Naive thymus-derived CD8-positive, alpha-beta T cell (primary cell): ENCODE measurements at places on chromosomes 7 and 10.

- DNase-seq: no peak
These were observed 243.7 kb upstream of the BMPER start for GRCh38 chr7:33661430-33662160.

- no peak for DNase-seq
These were observed 70.4 kb downstream of the MGAM2 start for GRCh38 chr7:142181966-142182365.

GRCh38 chr7:81676813-81677212, 93.0 kb downstream of the HGF start:
- no peak for DNase-seq

GRCh38 chr10:127576051-127576450, 26.9 kb downstream of the NPS start:
- no peak for DNase-seq

DNA sequence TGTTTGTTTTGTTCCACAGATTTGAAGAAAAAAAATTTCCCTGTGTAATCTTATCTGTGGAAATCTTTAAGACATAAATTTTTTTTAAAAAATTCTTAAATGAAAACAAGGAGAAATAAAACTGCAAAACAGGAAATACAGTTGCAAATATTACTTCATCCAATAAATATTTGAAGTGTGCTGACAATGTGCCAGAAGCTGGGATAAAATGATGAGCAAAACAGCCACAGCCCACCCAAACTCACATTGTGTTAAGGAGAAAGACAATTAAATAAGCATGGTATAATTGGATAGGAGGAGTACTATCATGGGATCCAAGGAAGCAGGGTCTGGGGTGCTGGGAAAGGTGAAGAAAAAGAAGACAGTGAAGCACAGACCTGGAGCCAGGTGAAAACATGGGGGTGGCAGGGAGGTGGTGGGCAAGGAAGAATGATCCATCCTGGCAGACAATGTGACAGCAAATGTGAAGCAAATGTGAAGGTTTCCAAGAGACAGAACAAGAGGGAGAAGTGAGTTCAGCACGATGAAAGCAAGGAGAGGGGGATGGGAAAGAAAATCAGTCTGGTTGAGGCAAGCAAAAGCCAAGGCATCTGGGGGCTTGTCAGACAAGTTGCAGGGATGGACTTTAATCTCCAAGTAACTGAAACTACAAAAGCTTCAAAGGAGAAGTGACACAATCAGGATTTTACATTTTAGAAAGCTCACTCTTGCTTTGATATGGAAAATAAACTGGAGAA, 135.9 kb downstream of the HIBADH start:
- DNase-seq: no peak

DNA sequence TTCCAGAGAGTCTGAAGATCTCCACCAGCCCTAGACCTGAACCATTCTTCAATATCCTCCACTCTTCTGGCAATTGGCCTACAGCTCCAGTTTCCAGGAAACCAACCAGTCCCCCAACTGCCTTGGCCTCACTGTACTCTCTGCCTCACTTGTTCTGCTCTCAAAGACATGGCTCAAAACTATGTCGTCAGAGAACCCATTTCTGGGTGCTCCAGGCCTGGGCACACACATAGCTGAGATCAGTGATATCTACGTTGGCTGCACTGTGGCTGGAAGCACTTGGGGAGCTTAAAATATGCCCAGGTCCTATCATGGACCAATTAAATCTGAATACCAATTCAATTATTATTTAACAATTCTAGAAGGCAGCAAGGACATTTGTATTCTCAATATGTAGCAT, 93.1 kb downstream of the COBL start:
- DNase-seq: no peak

- no peak for DNase-seq
These were observed 11.0 kb downstream of the PYROXD2 start for GRCh38 chr10:98403812-98404504.

GRCh38 chr7:131961054-131961680, 404.7 kb upstream of the PODXL start:
- no peak for DNase-seq

- no peak for DNase-seq
These were observed 177.0 kb downstream of the ST7 start for GRCh38 chr7:117130262-117130661.

DNA sequence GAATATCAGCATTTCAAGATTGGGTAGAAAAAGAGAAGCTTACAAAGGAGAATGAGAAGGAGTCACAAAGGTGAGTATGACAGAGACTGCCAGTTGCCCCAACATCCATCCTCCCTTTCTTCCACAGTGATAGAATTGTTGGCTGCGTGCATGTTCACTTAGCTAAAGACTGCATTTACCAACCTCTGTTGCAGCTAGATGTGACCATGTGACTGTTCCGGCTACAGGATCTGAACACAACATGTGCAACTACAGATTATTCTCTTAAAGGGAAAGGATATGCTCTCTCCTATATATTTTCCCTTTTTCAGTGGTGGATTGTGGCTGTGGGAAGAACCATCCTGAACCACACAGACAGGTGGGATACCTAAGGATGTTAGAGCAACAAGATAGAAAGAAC, 60.5 kb upstream of the ZNRF2 start:
- no peak for DNase-seq

DNA sequence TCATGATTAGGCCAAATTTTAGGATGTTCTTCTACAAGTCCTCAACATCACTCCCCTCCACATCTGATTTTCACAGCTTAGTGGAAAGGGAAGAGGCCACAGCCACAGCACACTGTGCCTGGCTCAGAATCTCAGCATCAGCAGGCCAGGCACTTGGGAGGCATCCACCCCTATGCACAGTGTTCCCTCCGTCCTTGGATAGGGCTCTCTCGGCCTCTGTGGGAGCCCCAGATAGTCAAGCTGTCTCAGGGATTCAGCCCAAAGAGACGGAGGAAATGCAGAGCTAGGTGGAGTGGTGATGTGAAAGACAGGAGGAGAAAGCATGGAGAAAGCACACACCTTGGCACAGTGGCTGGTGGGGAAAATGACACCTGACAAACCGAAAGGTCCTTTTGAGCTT, 1.3 kb downstream of the RBP4 start:
- DNase-seq: no peak

DNA sequence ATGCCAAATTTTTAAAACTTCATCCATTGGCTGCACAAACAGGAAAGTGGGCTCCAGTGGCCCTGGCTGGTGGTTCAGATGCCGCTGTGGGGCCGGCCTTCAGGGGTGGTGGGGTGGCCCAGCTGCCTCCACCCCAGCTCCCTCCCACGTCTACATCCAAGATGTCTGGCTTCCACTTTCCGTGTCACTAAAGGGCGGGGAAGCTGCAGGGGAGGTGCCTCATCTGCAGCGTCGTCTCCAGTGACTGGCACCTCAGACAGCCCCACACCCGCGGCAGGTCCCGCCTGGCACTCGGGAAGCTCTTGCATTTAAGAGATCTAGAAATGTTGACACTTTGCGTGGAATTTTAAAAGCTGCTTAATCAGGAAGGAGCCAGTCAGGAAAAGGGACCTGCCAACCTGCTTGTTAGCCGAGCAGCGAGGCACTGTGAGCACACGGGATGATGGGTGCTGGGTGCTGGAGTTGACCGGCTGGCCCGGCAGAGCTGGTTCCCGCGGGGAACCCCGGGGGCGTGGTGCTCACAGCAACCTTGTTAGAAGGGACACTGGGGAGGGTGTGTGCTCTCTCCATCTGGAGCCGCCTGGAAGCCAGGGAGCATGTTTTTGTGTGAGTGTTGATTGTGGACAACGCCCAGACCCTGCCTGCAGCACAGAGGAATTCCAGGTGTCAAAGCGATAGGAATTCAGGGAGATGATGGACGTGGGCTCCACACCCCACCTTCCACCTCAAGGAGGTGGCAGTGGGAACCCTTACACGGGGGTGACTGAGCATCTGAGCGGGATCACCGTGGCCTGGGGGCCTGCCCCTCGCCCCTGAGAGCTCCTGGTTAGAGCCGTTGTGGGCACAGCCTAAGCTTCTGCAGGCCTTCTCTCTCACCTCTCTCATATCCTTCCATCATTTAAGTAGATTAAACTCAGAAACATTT, 320.5 kb downstream of the PTPRN2 start:
- no peak for DNase-seq

- no peak for DNase-seq
These were observed 435.3 kb downstream of the GATA3 start for GRCh38 chr10:8489823-8490222.

DNA sequence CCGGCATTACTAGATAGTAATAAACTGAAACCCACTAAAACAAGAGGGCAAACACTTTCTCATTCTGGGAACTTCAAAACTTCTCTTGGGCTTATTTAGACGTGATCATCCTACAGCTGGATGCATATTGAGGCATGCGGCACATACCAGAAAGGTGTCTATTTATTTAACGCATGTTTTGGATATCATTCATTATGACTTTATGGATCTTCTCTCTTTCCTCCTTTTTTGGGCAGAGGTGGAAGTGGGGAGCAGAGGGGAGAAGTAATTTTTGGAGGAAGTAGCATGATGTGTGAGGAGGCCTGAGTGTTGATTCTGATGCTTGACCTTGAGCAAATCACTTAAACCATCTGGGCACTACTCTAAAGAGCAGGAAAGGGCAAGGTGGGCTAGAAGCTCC, 270.6 kb downstream of the TRIL start:
- no peak for DNase-seq

DNA sequence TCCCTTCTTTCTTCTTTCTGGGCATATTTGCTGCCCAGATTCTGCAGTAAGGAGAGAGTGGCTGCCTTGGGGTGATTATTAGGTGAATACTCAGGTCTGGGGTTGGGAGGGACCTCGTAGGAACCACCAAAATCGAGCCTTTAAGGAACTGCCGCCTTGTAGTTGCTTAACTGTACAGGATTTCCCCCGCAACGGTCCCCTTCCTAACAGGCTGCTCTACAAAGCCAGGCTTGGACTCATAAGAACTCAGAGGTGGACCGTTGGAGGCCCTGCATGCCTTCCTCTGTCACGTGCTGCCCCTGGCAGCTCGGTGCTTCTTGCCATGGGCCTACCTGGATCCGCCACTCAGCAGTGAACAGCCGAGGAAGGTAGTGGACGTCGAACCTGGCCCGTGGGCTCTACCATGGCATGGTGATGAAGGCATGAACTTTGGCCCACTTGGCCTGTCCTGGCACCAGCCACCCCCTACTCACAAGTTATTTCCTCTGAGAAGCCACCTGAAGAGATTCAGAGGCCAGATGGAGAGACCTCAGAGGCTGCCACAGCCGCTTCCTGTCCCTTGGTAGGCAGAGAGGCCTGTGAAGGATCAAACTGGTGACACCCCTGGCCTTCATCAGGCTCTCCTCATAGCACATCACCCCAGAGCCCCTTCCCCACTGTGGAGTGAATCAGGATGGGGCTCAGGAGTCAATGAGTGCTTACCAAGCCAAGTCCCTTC, 54.6 kb downstream of the NOD1 start:
- DNase-seq: no peak

- DNase-seq: peak; percentile 11
These were observed 99.1 kb downstream of the ZNF680 start for GRCh38 chr7:64463636-64464375.

- DNase-seq: no peak
These were observed 4.0 kb downstream of the HDAC9 start for GRCh38 chr7:18499407-18500177.

GRCh38 chr10:91974960-91975359, 51.4 kb downstream of the BTAF1 start:
- DNase-seq: no peak

GRCh38 chr10:70499836-70500167, 21.2 kb downstream of the PALD1 start:
- DNase-seq: no peak

DNA sequence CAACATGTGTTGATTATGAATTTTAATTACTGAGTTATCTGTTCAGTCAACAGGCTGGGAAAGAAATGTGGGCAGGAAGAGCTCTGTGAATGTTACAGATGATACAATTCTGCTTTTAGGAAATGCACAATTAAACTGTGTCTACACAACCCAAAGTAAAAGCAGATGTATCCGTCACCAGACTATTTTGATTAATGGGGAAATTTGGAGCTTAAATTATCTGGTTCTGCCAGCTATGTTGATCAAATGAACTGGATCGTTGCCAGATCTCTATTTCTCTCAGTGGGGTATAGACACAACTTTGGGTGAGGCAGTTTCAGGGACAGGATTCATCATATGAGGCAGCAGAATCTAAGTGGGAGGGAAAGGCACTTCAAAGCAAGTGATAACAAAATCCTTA, 136.5 kb downstream of the NEUROD6 start:
- DNase-seq: no peak

- DNase-seq: no peak
These were observed 277.6 kb downstream of the KCNMA1 start for GRCh38 chr10:77359950-77360520.

- DNase-seq: no peak
These were observed 21.6 kb upstream of the KLF6 start for GRCh38 chr10:3806603-3807002.

- no peak for DNase-seq
These were observed 370.9 kb downstream of the SH2D4B start for GRCh38 chr10:80908611-80909010.

GRCh38 chr10:89377705-89378637, at the start of gene IFIT1B:
IFIT1B (plus strand) TSS chr10:89378056; CDS start chr10:89378136, 80 bp downstream.
- no peak for DNase-seq

GRCh38 chr7:155871211-155871610, 58.9 kb upstream of the SHH start:
- DNase-seq: no peak

DNA sequence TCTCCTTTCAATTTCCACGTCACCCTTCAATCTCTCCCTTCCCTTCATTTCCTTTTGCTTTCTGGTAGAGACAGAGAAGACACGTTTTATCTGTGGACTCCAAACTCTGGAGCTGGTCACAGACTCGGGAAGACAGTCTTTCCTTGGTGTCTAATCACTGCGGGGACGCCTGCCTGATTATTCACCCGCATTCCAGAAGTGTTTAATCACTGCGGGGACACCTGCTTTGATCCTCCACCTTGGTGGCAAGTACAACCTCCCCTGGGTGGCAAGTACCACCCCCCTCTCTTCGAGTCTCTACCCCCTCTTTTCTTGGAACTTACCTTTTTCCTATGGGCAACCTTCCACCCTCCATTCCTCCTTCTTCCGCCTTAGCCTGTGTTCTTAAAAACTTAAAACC, 15.3 kb upstream of the LRRC61 start:
- DNase-seq: no peak

GRCh38 chr10:101611096-101611905, 23.2 kb downstream of the DPCD start:
- DNase-seq: no peak

- no peak for DNase-seq
These were observed 4.4 kb downstream of the KEL start for GRCh38 chr7:142957723-142958122.

DNA sequence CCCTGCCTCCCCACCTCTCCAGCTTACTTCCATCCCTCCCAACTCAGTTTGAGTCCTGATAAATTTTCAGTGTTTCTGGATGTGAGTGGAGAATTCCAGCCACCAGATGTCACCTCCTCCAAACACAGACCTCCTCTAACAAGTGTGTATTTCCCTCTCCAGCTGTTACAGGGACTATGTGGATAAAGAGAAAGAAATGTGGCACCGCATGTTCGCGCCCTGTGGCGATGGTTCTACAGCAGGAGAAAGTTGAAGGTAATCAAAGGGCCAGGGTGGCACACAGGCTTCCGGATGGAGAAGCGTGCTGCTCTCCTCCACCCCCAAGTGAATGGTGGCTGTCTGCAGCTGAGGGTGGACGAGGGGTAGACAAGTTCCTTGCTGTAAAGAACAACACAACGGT, 14.7 kb downstream of the FKBP6 start:
- no peak for DNase-seq
